ENCODE measurements at places on chromosomes 16 and 17.

DNA sequence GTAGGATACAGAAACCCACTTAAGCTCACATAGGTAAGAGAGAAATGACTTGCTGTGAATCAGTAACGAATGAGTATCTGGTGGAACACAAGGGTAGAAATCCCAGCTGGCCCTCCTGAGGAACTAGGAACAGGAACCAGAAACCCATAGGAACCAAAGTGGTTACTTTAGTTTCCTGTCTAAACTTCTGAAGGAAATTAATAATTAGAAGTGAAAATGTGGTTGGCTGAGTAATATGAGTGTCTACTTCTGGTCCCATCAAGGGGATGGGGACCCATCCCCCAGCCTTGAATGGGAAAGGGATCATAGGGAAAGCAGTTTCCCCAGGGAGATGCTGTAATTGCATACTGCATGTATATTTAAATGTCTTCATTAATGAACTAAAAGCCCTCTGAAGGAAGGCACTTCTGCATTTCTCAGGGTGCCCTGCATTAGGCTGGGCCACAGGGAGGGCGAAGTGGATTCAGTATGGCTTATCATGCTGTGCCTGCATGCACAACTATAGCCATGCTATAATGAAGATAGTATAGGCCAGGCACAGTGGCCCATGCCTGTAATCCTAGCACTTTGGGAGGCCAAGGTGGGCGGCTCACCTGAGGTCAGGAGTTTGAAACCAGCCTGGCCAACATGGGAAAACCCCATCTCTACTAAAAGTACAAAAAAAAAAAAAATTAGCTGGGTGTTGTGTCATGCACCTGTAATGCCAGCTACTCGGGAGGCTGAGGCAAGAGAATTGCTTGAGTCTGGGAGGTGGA lies 45.6 kb downstream of the CYB5B start:
- DNase-seq: no peak

DNA sequence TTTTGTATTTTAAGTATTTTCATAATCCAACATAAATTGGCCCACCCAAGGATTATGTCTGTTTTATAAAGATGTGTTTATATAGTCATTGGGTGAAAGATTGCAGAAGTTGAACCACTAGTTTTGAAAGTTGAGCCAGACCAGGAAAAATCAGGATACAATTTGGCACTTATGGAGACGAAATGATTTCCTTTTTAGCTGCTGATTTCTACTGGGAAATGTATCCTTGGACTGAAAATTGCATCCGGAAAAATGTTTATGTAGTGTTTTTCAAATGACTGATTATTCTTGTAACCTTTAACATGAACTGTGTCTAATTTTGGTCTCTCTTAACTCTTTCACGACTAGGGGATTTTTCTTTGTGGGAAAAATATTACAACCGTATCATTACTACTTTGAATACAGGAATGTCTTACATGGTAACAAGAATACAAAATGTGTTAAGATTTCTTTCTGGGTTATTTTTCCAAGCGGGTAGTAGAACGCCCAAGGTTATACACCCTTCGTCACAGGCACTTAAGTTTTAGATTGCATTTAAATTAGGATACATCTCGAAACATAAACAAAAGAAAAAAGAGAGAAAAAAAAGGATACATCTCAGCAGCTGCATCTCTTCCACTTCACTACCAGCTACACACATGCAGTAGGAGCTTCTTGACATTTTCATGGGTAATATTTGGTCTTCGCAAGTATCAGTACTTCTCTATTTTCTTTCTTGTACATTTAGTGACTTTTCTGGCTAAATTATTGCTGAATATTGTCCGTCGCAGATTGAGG lies 273.0 kb upstream of the TBX2 start:
- no peak for DNase-seq

GRCh38 chr16:83010776-83011720 lies 384.3 kb downstream of the CDH13 start:
- DNase-seq: no peak

DNA sequence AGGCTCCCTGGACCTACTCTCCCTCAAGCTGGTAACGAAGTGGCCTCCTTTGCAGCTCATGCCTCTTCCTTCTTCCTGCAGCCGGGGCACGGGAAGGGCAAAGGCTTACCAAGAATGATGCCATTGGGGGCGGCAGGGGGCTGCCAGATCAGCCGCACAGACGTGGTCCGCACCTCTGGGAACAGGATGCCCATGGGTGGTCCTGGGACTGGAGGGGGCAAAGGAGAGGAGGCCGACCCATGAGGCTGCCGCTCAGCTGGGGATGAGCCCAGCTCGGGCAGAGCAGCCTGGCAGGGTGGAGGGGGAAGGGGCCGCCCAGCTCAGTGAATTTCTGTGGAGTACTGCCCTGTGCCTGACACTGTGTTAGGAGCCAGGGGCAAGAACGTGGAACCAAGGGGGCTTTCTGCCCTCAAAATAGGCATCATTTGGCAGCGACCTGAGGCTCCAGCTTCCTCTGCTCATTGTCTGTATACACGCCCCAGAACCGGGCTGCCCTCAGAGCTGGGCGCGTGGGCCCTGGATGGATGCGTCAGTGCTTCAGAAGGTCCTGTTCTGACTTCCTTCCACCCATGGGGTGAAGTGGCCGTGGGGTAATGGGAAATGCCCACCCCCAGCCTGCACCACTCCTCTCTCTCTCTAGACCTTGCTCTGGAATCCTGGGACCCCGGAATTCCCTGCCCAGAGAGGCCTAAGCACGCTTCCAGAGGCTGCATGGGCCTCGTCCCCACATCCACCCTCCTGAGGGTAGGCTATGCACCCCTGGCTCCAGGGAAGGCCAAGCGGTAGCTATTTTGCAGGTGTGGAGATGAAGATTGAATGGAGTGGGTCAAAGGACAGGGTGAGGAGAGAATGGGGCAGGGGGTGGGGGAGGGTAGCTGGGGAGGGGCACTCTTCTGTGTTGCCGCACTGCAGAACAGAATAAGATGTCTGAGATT lies 79.8 kb upstream of the CDC42EP4 start:
- DNase-seq: no peak

- no peak for DNase-seq
Measured at GRCh38 chr17:49994085-49995054, 654 bp downstream of the DLX3 start.

DNA sequence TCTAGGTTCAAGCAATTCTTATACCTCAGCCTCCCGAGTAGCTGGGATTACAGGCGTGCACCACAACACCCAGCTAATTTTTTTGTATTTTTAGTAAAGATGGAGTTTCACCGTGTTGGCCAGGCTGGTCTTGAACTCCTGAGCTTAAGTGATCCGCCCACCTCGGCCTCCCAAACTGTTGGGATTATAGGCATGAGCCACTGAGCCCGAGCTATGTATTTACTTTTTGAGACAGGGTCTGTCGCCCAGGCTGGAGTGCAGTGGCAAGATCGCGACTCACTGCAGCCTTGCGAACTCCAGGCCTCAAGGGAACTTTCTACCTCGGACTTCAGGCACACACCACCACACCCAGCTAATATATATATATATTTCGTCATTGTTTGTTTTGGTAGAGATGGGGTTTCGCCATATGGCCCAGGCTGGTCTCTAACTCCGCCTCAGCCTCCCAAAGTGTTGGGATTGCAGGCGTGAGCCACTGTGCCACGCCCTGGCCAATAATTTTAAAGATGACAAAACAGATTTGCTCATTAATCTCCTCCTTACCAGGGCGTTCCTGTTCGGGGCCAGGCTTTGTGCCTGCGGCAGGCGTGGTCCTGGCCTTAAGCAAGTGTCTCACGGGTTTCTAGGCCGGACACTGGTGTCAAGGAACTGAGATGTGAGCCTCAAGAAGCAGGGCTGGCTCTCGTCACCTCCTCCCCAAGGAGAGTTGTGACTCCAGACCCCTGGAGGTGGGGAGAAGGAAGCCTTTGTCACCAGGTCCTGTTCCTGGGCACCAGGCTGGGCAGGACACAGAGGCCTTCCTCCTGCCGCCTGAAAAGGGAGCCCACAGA lies 4.3 kb upstream of the NPW start:
- no peak for DNase-seq

GRCh38 chr17:32267690-32268205 lies 2.1 kb downstream of the RHBDL3 start:
- DNase-seq: peak; percentile 50

- DNase-seq: no peak
Measured at GRCh38 chr17:82602986-82603710, 45.1 kb downstream of the WDR45B start.

GRCh38 chr16:28001184-28001583 lies 62.3 kb downstream of the GSG1L start:
- DNase-seq: no peak

DNA sequence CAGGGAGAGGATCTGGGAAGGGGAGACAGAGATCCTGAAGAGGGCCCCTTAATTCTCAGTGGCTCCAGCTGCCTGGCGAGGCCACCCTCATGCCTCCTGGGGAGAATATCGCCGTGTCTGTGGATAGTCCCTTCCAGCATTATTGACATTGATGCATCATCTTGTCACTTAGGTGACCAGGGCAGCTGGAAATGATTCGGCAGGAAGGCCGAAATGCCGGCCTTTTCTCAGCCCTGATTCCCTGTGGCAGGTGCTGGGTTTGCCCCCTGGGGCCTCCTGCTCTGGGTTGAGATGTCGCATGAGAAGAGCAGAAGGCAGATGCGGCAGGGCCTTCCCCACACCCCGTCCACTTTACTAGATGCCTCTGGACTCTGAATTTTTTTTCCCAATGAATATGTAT lies 89.5 kb downstream of the RAP1GAP2 start:
- no peak for DNase-seq

DNA sequence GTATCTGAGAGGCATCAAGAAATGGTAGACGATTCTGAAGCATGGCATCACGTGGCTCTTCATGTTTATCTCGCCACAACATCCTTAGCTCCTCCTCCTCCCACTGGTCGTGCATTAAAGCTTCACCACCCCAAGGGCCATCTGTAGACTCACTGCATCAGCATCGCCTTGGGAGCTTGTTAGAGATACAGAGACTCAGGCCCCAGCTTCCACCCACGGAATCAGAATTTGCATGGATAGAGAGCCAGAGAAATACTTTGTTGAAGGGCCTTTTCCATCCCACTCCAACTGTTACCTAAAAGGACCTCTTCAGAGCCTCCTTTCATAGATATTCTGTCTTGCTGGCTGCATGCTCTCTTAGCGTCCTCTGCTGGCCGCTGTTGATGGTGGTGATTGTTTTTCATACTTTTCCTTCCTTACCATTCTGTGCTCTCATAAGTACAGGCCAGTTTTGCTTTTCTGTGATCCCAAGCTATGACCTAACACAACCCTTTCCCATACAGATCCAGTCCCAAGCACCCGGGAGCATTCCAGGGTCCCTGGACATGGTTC lies 1049.4 kb upstream of the EEF2KMT start:
- DNase-seq: no peak

DNA sequence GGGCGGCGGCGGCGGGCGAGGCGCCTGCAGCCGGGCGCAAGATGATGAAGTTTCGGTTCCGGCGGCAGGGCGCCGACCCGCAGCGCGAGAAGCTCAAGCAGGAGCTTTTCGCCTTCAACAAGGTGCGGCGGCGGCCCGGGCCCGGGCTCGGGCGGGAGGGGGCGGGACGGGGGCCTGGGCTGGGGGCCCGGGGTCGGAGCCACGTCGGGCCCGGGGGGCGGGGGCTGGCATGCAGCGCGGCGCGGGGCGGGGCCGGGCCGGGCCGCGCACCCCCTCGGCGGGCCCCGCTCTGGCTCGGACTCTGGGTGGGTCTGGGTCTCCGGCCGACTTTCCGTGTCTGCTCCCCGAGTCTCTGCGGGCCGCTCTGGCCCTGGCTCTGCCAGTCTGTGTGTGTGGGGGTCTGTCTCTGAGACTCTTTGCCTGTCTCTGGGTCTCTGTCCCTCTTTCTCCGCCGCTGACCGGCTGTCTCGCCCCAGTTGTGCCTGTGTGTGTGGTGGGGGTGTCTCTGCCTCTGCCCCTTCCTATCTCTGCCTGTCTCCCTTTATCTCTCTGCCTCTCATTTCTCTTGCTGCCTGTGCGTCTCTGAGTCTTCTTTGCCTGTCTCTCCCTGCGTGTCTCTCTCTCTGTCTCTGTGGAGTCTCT lies 328 bp downstream of the LLGL1 start:
- peak; percentile 18 for DNase-seq

GRCh38 chr17:48611681-48612455 lies 1.1 kb upstream of the HOXB7 start:
- no peak for DNase-seq

DNA sequence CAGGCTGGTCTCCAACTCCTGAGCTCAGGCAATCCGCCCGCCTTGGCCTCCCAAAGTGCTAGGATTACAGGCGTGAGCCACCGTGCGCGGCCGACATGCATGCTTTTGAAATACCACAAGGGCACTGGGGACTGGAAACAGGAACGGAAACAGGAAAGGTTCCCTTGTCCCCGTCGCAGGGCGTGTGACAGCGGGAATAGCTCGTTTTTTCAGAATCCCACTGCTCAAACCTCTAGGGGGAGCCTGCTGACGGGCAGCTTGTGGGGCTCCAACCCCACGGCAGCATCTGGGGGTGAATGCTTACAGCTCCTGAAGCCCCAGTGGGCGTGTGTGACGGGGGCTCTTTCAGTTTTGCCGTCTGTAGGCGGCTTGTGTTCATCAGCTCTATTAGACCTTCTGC lies 18.8 kb upstream of the ASGR2 start:
- DNase-seq: no peak

GRCh38 chr17:49703557-49704277 lies 4.0 kb downstream of the SLC35B1 start:
- peak; percentile 36 for DNase-seq

GRCh38 chr17:3641717-3642486 lies 5.3 kb downstream of the CTNS start:
- DNase-seq: no peak

DNA sequence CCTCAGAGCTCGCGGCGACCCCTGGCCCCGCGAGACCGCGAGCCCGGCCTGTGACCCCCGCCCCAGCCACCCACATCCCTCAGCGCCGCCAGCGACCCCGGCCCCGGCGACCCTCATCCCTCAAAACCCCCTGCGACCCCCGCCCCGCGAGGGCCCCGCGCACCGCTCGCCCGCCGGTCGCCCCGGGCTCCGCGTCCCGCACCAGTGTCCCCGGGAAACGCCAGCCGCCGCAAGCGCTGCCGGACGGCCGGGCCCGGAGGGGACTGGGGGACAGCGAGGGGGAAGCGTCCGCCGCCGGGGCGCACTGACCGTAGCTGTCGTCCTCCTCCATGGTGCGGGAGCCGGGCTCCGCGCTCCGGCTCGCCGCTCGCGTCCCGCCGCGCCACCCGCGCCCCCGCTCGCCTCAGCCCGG lies at the start of gene CYTH1:
Gene CYTH1 (minus strand): TSS at position 381 of the 412 bp plus-strand sequence. CDS start 50 bp downstream, at position 331.
- DNase-seq: no peak

DNA sequence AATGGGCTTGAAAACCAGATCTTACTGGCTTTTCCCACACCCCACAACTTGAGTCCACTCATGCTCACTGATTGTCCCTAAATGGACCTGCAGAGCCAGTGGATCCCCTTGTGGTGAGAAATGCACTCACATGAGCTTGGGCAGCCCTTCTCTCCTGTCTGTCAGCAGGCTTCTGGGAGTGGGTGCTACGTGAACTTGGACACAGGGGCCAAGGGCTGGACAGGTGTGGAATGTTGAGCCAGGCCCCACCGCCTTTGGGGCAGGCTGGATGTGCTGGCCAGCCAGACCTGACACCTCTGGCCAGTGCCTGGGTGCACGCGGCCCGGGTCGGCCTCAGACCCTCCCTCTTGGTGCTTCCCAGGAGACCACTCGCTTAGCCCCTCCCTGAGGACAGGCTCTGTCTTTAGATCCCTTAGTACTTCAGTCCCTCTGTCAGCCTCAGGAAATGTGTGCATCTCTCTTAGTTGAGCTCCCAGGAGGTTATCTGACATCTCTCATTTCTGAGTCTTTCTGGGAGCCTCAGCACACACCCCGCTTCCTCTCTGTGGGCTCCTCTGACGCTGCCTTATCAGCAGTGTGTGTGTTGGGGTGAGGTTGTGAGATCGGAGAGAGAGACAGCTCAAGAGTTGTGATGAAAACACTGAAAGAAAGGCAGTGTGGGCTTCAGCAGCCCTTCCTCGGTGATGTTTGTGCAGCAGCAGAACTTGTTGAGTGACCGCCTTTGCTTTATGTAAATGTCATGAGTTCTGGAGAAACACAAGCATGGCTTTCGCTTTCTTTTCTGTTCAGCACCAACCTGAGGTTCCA lies 117.0 kb downstream of the RAB11FIP4 start:
- no peak for DNase-seq
